Pulmonary artery endothelial cell (primary cell): ENCODE measurements at places on chromosomes 12 and 14. TPM values are rescaled to one million over a fixed set of nuclear protein-coding genes. Genes with fewer than 3 reads are reported as not detected.
A peak's percentile ranks its signal among the peaks of the same experiment; 100 is the strongest.

The KRT78 gene
- total RNA-seq: not detected in 2 replicates

GRCh38 chr12:38921025-38921677, 15.8 kb upstream of the CPNE8 start:
- DNase-seq: peak; percentile 35

DNA sequence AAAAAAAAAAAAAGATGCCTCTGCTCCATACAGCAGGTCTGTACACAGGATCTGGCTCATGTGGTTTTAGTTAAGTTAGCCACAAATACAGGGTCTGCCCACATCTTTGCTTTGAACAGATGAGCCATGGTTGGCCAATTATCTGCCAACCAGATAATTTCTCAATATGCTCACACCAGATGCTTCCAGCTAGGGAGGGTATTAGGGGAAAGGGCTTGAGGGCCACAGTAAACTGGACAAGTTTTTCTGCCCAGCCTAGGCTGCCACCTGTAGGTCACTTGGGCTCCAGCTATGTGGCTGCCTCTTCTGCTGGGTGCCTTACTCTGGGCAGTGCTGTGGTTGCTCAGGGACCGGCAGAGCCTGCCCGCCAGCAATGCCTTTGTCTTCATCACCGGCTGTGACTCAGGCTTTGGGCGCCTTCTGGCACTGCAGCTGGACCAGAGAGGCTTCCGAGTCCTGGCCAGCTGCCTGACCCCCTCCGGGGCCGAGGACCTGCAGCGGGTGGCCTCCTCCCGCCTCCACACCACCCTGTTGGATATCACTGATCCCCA, 776 bp downstream of the RDH5 start:
- DNase-seq: peak; percentile 79

GRCh38 chr12:21828136-21828775, 53.8 kb upstream of the KCNJ8 start:
- DNase-seq: no peak
